ENCODE measurements at places on chromosomes 11 and 22.

DNA sequence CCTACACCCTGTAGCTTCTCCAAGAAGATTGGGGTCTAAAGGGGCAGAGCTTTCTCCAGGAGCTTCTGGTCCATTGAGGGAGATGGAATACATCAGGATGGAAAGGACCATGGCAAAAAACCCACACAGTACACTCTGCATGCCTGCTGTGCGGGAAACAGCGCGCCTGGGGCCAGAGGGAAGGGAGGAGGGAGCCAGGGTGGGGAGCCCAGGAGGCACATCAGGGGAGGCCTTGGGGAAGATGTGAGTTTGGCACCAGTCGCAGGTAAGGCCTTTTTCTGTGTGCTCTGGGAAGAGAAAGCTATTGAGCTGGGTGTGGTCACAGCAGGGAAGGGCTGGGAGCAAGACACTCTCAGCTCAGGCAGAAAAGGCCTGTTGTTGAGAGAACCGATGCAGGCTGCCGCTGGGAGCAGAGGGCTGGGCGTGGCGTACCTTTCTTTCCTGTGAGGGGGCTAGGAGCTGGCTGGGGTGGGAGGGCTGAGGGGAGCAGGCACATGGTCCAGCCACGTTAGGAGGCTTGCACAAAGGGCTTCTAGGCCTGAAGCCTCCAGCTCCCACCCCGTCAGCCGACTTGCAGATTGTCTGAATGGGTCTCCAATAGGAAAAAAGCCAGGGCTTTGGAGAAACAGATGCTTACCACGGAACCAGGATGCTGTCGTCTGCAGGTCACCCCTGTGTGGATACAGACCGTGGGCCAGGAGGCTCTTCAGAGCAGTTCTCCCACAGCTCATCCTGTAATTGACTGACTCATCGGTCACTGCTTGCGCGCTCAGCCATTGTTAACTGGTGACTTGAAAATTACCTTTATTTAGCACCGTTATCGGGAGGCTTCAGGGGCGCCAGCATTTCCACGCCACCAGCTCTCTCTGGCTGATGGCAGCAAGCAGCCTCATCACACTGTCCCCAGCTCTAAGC is 237.3 kb downstream of the ST3GAL4 start:
- DNase-seq, result no peak

DNA sequence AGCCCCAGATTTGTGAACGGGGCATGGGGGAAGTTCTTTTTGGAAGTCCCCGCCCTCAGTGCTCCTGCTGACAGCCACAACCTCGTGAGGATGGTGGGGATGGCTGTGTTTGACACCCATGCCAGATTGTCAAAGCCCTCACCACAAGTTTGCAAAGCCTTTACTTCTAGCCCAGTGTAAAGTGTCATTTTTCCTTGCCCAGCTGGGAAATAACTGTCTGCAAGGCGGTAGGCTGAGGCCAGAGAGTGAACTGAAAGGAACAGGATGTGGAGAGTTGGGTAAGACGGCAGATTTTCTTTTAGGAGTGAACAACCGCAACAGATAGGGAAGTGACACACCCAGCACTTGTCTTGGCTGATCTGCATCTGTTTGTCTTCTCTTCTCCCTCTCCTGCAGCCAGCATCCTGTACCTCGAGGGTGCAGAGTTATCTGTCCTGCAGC is 13.6 kb downstream of the IL17RA start:
- peak; percentile 32 for DNase-seq

GRCh38 chr11:105407101-105407500 is 202.8 kb upstream of the GRIA4 start:
- DNase-seq, result no peak

GRCh38 chr22:18987765-18988164 is 51.7 kb upstream of the PRODH start:
- DNase-seq, result no peak

DNA sequence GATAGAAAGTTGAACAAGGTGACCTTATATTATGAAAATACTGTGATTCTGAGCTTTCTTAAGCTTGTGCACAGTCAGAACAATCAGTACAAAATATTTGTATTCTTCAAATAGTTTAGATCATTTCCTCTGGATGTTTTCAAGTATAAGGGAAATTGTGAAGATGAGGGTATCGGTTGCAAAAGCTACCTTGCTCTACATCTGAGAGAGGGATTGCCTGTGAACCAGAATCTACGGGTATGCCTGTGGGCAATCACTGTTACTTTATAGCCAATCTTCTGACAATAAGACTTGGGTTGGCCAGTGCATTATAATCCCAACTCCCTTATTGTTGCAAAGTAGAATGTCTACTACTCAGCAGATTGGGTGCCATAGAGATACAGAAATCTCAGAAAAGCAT is 90.5 kb downstream of the NTM start:
- no peak for DNase-seq

GRCh38 chr11:23095650-23096189 is 235.4 kb upstream of the CCDC179 start:
- no peak for DNase-seq

- DNase-seq, result no peak
These were observed 801.7 kb downstream of the BRD1 start for GRCh38 chr22:49025791-49026493.

DNA sequence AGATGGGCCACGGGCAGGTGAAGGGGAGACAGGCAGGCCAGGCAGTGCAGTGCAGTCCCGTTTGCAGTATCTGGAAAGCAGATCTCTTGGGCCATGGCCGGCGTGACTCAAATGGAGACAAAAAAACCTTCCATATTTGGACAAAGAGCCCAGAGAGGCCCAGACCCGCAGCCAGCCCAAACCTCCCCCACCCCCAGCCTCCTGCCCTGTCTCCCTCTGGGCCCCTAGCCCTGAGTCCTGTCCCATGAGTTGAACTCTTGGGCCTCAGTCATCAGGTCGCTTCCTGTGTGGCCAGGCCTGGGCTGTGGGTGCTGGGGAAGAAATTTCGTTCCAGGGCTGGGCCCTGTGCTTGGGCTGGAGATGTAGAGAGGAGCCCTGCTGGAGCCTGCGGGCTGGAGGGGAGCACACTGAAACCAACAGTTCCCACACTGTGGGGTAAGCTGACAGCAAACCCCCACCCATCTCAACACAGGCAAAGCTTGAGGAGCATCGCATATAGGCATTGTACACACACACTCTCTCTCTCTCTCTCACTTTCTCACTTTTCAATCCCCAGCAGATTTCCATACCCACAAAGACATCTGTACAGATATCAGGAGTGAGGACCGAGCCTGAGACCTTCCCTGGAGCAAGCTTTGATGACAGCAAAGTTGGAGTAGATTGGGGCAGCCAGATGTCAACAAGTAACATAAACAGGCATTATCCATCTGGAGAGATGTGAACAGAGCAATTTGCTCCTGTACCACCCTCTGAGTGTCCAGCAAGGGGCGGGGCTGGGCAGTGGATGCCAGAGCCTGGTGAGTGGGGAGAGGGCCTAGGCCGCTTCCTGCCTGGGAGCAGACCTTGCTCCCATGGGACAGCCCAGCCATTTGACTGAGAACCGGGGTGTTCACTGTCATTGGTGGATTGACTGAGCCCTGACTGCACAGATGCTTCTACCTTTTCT is 17.2 kb downstream of the ARHGEF17 start:
- no peak for DNase-seq

GRCh38 chr11:126257764-126258163 is 10.9 kb downstream of the SRPRA start:
- DNase-seq, result no peak

DNA sequence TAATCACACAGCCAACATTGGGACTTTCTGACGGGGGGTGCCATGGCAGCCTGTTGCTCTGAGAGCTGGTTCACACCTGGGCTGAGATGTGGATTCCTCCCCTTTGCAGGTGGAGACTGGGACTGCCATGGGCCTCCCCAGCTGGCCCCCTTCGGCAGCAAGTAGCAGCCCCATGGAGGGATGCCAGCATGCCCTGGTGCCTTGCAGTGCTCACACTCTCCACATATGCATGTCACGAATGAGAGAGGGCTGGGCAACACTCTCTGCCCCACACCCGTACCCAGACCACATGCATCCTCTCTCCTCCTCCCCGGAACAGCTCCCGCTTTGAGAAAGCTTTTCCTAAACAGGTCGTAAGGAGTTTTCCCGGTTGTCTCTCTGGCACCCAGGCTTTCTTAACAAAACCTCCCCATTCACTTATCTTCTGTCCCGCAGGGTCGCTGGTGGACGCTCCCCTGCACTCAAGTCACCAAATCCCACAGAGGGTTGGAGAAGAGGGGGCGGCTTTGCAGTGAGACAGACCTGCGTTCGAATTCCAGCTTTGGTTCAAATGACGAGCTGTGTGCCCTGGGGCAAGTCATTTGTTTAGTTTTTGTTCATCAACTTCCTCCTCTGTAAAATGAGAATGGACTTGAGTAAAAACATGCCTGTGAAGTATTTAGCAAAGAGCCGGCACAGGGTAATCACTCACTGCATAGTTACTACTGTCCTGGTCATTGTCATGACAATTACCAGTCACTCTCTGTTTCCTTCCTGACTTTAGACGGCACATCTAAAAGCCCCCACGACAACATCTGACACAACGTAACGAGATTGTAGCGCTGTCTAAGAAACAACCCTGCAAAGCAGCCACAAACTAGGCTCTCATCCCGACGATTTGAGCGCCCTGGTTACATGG is 231.3 kb upstream of the B3GAT1 start:
- DNase-seq, result no peak

GRCh38 chr22:29983296-29983917 is 96.9 kb upstream of the HORMAD2 start:
- DNase-seq, result no peak

DNA sequence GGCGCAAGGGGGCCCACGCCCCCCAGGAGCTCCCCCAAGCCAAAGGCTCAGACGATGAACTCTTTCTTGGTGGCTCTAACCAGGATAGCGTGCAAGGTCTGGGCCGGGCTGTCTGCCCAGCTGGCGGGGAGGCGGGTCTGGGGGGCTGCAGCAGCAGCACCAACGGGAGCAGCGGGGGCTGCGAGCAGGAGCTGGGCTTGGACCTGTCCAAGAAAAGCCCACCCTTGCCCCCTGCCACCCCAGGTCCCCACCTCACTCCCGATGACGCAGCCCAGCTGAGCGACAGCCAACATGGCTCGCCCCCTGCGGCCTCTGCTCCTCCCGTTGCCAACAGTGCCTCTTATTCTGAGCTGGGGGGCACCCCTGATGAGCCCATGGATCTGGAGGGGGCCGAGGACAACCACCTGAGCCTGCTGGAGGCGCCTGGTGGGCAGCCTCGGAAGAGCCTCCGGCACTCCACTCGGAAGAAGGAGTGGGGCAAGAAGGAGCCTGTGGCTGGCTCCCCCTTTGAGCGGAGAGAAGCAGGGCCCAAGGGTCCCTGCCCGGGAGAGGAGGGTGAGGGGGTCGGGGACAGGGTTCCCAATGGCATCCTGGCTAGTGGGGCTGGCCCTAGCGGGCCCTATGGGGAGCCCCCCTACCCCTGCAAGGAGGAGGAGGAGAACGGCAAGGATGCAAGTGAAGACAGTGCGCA is 21.6 kb upstream of the TMEM191C start:
- no peak for DNase-seq

GRCh38 chr22:36691488-36691887 is 12.1 kb downstream of the CACNG2 start:
- no peak for DNase-seq

DNA sequence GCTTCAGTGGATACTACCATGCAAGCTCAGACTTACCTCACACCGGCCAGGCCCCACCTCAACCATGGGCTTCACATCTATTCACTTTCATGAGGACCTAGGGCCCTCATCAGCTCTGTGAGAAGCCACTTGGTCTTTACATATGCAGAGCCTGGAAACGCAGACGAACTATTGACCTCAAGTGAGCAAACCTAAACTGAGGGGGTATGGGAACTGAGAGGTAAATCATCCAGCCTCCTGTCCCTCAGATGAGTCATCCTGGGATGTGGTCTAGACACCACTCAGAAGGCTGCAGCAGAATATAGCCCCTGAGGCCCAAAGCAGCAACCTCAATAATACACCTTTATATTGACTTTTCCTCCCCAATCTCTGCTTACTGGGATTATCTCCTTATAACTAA is 578.0 kb downstream of the INSC start:
- no peak for DNase-seq

GRCh38 chr11:19344661-19345518 is 104.1 kb upstream of the E2F8 start:
- no peak for DNase-seq

- no peak for DNase-seq
These were observed 24.0 kb upstream of the MALAT1 start for GRCh38 chr11:65474864-65475263.

GRCh38 chr11:6674862-6675261 is 8.3 kb downstream of the MRPL17 start:
- DNase-seq, result no peak

DNA sequence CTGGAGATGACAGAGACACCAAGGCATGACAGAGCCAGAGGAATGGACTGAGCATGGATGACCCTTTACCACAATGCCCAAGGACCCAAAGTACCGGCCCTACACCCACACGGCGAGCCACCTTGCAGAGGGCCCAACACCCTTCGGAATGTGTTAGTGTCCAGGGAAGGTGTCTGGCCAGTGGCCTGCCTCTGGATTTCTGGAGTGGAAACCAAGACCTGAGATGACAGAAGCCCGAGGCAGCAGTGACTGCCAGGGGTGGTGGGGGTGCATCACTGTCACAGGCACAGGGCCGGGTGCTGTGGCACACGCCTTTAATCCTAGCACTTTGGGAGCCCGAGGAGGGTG is 28.7 kb downstream of the PDGFB start:
- DNase-seq, result no peak

DNA sequence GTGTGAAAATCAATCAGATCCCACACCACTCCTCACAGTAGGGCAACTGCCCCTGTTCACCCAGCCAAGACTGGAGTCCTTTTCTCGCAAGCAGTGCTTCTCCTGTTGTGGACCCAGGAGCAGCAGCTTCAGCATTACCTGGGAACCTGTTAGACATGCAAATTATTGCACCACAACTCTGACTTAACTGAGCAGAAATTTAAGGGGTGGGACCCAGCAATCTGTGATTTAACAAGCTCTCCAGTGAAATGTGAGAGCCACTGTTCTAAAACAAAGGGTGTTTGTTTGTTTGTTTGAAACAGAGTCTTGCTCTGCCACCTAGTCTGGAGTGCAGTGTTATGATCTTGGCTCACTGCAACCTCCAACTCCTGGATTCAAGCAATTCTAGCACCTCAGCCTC is 591.4 kb downstream of the SOX6 start:
- no peak for DNase-seq

GRCh38 chr11:34091825-34092224 is 13.6 kb upstream of the NAT10 start:
- DNase-seq, result no peak

DNA sequence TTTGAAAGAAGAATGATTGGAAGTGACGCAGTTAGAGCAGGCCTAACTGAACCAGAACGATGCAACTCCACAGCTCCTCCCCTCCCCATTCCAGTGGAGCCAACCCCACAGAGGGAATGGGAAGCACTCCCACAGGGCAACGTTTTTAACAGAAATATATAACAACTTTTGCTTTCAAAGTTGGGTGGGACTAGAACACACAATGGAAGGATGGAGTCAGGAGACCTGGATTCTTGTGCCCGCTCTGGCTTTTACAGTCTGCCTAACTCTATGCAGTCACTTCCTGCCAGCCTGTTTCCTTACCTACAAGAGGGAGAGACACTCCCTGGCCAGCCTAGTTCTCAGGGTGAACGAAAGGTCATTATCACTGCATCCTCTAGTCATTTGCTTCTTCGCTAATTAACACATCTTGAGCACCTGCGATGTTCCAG is 75.5 kb downstream of the PACSIN2 start:
- no peak for DNase-seq
